ENCODE measurements at places on chromosomes 11 and 22. TPM values are rescaled to one million over a fixed set of nuclear protein-coding genes. Genes with fewer than 3 reads are reported as not detected.

The SERHL2 gene
- 0.88 TPM for total RNA-seq

The GNAZ gene
- 0.27 TPM for total RNA-seq

The ANGPTL5 gene
- total RNA-seq = not detected

The TOP3B gene
- 25.3 TPM for total RNA-seq

The LRRC74B gene
- not detected for total RNA-seq

The RIN1 gene
- 40.6 TPM for total RNA-seq

The GAB4 gene
- not detected for total RNA-seq

The BTG4 gene
- total RNA-seq = 0.24 TPM

The ALDH3B1 gene
- not detected for total RNA-seq

Data from foreskin keratinocyte (primary cell).